CD8-positive, alpha-beta memory T cell (primary cell): ENCODE measurements at places on chromosomes 5 and 9. TPM values are rescaled to one million over a fixed set of nuclear protein-coding genes. Genes with fewer than 3 reads are reported as not detected.

Gene KCNT1
- not detected for total RNA-seq

DNA sequence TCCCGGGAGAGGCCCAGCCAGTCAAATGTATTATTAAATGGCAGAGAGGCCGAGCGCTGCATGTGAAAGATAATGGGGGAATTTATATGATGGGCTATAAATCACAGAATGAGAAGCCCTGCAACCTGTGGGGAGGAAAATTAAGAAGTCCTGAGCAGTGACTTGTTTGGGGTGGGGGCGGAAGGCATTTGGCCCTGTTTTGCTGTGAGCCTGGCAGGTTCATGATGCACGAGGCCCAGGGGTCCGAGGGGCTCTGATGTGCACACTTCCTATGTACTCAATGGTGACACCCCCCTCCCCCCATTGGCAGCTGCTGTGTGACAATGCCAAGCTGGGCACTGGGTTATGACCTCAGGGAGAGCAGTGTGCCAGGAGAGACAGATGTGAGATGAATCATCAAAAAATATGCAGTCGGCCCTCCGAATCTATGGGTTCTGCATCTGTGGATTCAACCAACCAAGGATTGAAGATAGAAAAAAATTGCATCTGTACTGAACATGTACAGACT, 13.7 kb upstream of the DAB2IP start:
- no peak overlapping the region for H3K27ac ChIP-seq
- no peak for DNase-seq
- no peaks in the 10 kb centered on the region for H3K36me3 ChIP-seq
- no peak overlapping the region for H3K4me3 ChIP-seq
- H3K27me3 ChIP-seq = no peaks in the 10 kb centered on the region
- no peaks in the 10 kb centered on the region for H3K4me1 ChIP-seq

- no peaks in the 10 kb centered on the region for H3K27me3 ChIP-seq
- H3K27ac ChIP-seq = no peak overlapping the region
- H3K36me3 ChIP-seq = no peaks in the 10 kb centered on the region
Measured at GRCh38 chr5:11390291-11390767, 513.9 kb downstream of the CTNND2 start.

DNA sequence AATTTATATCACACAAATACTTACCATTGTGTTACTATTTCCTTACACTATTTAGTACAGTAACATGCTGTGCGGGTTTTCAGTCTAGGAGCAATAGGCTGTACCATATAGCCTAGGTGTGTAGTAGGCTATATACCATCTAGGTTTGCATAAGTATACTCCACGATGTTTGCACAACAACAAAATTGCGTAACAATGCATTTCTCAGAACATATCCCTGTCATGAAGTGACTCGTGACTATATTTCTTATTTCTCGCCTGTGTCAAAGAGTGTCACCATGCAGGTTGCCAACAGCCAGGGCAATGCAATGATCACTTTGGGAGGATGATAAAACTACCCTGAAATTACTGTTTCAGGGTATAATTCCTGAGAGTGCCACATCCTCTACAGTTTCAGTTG, 65.6 kb upstream of the CD180 start:
- no peak overlapping the region for H3K4me3 ChIP-seq
- no peak overlapping the region for H3K27ac ChIP-seq
- no peaks in the 10 kb centered on the region for H3K27me3 ChIP-seq
- no peaks in the 10 kb centered on the region for H3K36me3 ChIP-seq

GRCh38 chr9:72424131-72424530, 59.1 kb upstream of the ZFAND5 start:
- no peak overlapping the region for H3K27ac ChIP-seq
- no peaks in the 10 kb centered on the region for H3K27me3 ChIP-seq
- no peaks in the 10 kb centered on the region for H3K4me1 ChIP-seq
- DNase-seq = no peak

GRCh38 chr5:172118891-172119290, 69.1 kb downstream of the STK10 start:
- peaks cover 55% of the 10 kb centered on the region for H3K4me1 ChIP-seq
- H3K36me3 ChIP-seq = peaks cover 7% of the 10 kb centered on the region
- no peak for DNase-seq
- H3K27ac ChIP-seq = no peak overlapping the region
- H3K27me3 ChIP-seq = no peaks in the 10 kb centered on the region
- H3K4me3 ChIP-seq = no peak overlapping the region
